Thyroid gland (tissue), 4 donors: ENCODE measurements at places on chromosomes 7 and 10.

GRCh38 chr10:6383096-6383812, 180.5 kb downstream of the PFKFB3 start:
- no peak for DNase-seq

- no peak for DNase-seq
These were observed 22.7 kb downstream of the ZNF22 start for GRCh38 chr10:45023426-45023825.

DNA sequence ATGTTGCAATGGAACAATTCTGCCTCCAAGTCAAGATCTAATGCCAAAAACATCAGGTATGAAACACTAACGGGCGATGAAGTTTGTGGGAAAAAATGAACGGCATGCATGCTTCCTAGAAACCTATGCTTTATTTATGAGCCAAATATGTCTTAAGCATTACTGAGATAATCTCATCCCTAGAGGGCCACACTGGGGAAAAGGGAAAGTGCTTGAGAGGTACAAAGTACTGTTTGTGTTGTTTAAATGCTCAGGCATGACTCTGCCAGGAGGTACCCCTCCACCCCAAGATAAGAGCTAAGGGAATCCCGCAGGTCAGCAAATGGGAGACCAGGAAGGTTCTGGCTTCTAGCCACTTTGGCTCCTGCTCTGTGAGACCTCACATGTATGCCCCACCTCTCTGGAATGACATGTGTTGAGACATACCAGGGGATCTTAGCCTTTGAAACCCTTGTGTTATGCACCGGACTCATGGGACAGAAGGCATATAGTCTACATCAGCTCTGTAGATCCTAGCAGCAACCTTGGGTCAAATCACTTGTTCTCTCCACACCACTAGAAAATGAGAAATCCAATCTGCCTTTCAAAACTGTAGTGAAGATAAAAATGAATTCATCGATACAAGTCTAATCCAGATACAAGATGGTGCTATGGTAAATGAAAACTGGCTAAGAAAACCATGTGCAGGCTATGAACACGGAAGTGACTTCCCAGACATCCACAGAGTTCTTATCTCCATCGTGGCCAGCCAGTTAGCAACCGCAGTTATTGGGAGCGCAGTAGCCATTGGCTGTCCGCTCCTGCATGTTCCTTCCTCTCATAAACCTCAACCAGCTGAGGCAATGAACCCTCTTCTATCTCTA, 61.0 kb downstream of the CREB3L2 start:
- no peak for DNase-seq

DNA sequence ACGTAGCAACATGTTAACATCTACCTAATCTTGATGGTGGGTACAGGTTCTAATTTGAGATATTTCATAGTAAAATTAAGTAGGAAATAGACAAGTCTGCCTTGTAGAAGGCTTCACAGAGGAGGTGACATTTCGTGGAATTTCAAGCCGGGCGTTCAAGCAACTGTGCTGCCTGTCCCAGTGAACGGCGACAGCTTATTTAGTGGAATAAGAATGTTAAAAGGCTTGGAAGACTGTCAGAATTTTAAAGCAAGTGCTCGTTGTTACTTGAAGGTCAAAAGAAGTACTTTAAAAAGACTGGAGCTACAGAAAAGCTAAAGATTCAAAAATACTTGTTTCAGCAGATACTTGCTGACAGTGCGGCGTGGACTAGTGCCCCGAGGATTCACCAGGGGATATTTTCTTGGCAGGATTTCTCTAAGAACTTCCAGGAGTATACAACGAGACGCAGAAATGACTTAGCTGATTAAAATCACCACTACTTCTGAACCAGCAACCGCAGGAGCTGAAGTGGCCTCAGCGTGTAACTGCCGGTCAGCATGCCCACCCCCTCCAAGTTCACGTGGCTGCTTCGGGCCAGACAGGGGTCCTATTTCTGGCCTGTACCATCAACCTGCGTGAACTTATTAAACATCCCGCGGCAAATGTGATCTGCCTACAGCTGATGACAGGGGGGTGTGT, 46.5 kb downstream of the CTBP2 start:
- peak; percentile 74 for DNase-seq

GRCh38 chr10:48568546-48568945, 36.3 kb downstream of the ARHGAP22 start:
- DNase-seq, result no peak

- DNase-seq, result no peak
These were observed 65.5 kb downstream of the SNX10 start for GRCh38 chr7:26356929-26357798.

DNA sequence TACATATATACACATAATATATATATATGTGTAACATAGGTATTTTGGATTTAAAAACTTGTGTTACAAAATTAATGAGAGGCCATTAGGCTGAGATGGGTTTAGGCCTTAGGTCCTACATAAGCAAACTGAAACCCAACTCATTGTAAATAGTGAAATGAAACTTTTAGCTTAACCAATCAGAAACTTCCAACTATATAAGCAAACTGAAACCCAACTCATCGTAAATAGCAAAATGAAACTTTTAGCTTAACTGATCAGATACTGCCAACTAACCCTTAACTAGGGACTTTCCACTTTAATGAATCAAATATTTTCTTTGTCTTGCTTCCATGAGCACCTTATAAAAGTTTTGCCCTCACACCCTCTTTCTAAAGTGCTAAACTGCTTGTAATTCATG, 17.3 kb upstream of the SAMD9L start:
- no peak for DNase-seq

DNA sequence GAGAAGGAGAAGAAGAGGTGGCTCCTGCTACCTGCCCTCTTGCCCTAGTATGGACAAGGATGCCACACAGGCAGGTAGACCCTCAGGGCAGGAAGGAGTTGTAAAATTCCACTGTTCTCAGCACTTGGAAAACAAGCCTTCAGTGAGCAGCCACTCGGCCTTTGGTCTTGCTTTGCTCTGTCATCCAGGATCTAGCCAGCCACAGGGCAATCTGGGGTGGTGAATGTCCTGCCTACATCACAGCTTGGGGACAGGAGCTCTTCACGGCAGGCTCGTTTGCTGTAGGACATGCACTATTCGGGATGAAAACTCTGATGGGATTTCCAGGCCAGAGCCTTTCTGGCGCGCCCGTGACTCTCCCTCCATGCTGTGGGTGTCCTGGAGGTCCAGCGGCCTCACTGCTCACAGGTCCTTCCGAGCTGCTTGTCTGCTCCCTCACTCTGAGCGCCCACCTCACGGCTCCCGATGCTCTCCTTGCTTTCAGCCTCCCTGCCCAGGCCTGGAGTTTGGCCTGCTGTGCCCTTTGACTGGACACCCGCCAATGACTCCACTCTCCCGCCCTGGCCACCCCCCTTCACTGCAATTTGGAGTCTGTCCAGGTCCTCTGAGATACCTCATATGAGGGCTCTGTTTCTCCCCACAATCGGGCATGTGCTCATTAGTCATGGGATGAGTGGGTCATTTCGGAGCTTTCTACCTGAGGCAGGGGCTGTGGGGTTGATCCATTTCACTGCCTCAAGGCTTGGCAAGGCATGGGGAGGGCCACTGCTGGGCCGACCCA, 227.2 kb upstream of the GRB10 start:
- peak; percentile 70 for DNase-seq

DNA sequence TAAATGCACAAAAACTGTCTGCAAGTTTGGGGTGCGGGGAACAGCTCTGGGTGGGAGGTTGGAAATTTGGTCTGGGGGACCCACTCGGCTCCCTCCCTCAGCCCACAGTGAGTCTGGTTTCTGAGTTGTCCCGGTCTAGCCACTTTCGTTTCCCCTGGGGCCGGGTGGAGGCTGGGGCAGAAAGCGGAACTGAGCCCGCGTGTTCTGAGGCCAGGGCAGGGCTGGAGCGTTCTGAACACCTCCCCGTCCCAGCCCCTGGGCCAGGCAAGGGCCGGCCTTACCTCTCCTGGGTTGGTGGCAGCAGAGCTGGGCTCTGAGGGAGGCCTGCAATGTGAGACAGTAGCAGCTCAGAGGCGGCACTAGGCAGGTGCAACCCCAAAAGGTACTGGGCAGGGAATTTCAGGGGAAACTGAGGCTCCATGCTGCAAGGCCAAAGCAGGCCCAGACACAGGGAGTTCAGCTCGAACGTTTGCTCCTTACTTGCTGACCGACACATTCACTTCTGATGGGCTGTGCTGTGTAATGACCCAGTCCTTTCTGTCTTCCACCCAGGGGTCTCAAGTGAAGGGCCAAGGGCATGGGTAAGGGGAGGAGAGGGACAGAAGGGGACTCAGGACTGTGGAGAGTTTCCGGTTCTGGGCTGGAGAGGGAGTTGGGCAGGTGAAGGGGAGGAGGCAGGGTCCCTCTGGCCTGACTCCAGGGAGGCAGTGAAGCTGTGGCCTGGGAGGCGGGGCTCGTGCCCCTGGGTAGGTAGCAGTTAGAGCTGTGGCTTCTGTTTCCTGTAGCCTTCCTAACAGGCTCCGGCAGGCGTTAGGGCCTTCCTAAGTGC, 3.0 kb downstream of the IRF5 start:
- no peak for DNase-seq

DNA sequence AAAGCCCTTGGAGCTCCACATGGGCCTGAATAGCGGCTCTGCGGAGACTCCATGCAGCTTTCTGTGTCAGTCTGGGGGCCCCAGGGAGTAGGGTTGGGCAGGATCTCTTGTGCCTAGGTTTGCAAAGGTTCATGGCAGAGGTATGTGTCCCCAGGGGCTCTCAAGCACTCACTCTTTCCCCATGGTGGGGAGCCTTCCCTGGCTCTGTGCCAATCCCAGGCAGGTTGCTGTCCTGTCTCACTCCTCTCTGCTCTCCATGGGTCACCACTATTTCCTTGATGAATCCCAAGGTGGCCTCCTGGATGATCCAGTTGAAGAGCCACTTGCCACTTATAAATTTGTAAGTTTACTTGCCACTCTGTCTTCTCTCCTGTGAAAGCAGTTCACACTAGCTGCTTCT, 238.4 kb downstream of the CCDC7 start:
- DNase-seq, result no peak

GRCh38 chr7:151308256-151308655, 33.4 kb upstream of the NUB1 start:
- no peak for DNase-seq

- no peak for DNase-seq
These were observed 5.4 kb downstream of the EPC1 start for GRCh38 chr10:32341596-32341995.

- DNase-seq, result no peak
These were observed 74.8 kb downstream of the LMBR1 start for GRCh38 chr7:156818133-156818532.

DNA sequence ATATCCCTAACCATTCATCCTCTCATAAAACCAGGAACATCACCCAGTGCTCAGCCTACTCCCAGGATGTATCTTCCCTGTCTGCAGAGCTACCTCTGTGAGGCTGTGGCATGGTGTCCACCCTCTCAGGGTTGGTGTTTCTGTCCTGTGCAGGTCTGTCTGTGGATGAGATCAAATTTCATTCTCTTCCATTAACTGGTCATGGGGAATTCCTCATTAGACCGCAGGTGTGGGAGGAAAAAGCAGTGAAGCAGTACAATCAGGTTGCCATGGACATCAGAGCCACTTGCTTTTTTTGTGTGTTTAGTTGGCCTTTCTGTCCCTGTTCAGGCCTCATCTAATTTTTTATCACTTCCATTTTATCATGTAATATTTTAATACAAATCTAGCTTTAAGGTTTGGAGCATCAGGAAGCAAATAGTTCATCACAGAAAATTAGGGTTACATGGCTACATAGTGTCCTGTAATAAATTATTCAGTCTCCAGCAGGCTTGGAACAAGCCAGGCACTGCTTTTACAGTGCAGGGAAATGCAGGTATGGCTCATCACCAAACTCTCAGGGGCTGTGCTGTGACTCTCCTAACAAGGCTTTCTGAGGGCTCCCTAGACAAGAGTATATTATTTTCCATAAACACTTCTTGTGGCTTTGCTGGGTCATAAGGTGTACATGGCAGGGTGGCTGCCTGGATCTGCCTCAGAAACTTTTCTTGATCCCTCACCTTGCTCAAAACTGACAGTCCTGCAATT, 594.9 kb upstream of the IGFBP3 start:
- DNase-seq, result peak; percentile 22

- no peak for DNase-seq
These were observed 46.2 kb upstream of the ZNF107 start for GRCh38 chr7:64619705-64620104.

GRCh38 chr7:131170440-131171271, 157.0 kb upstream of the MKLN1 start:
- no peak for DNase-seq

DNA sequence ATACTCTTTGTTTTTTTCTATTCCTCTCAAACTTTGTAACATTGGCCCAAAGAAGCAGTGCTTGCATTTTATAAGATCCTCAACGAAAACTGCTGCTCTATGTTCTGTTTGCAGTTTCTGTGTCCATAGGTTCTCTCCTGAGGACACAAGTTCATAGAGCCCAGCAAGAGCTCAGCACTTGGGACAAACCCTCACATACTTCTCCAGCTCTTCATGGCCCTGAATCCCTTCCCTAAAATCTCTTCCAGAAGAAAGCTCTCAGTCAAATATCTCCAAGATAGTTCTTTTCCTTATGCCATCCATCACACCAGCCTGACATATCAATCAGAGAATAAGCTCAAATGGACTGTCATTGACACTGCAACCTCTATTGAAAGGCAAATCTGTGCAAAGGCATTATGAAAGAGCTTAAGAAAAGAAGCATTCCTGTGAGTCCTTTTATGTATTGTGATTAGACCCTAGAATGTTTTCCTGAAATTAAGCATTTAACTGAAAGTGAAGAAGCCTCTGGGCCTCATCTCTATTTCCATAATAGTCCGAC, 405.5 kb downstream of the ANKRD7 start:
- no peak for DNase-seq

GRCh38 chr7:91407942-91408341, 143.7 kb downstream of the FZD1 start:
- DNase-seq, result no peak

DNA sequence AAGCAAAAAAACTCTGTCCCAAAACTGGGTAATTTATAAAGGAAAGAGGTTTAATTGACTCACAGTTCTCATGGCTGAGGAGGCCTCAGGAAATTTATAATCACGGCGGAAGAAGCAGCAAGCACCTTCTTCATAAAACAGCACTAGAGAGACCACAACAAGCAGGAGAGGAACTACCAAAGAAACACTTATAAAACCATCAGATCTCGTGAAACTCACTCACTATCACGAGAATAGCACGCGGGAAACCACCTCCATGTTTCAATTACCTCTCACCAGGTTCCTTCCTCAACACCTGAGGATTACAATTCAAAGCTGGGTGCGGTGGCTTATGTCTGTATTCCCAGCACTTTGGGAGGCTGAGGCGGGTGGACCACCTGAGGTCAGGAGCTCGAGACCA, 48.5 kb downstream of the PDIA4 start:
- DNase-seq, result no peak

DNA sequence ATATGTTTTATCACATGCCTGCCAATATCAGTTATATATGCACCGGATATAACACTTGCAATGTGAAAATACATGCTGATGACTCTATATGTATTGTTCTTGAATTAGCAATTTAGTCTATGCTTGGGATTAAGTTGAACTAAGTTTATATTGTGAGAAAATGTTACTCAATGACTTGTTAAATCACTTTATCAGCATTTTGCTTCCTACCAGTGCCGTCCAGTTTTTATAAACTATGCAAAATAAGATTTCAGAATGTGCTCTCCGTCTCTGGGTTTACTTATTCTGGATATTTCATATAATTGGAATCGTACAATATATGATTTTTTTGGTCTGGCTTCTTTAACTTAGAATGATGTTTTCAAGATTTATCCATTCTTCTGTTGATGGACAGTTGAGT, 25.5 kb upstream of the SLC26A3 start:
- DNase-seq, result no peak

- no peak for DNase-seq
These were observed 256.3 kb upstream of the MINDY3 start for GRCh38 chr10:16116404-16117304.

- DNase-seq, result no peak
These were observed 61.3 kb downstream of the MICU1 start for GRCh38 chr10:72564596-72564995.
